ENCODE measurements at places on chromosomes 11 and 22.

- DNase-seq, result no peak
Measured at GRCh38 chr11:48007677-48008076, 27.3 kb downstream of the PTPRJ start.

GRCh38 chr11:87019613-87020271 lies 18.0 kb upstream of the TMEM135 start:
- DNase-seq, result no peak

- no peak for DNase-seq
Measured at GRCh38 chr22:32509045-32509444, 34.4 kb downstream of the FBXO7 start.

DNA sequence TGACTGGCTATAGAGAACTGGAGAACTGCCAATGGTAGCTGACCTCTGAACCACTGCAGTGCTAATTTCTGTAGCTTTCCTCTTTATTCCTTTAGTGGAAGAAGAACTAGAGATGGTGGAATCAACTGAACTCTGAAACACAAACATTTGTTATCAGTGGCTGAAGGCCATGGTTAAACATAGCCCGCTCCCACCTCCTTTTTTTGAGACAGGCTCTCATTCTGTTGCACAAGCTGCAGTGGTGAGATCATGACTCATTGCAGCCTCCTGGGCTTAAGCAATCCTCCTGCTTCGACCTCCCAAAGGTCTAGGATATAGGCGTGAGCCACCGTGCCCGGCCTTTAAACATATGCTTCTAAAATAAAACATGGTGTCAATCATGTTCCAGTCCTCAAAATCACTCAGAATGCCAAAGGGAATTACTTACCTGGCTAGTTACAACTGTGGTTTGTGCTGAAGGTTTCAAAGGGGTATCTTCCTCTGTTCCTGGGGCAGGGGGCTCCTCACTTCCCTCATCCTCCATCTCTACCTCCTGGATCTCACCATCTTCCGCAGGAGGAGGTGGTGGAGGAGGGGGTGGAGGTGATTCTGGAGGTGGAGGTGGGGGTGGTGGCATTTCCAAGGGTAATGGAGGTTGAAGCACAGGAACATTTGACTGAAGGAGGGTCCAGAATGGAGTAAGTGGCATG lies 9.0 kb upstream of the AGBL2 start:
- no peak for DNase-seq

DNA sequence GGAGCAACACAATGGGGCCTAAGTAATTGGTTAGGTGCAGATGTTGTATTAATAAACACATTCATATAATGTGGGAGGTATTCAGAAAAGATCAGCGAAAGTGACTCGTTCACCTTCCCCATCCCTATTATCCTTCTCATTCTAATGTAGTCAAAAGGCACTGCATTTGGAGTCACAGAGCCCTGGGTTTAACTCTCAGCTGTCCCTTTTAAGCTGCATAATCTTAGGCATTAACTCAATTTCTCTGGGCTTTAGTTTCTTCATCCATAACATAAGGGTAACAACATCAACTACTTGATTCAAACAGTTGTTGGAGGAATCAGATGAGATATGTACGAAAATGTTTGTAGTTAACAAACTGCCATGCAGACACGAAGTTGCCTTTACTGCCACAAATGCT lies 187.6 kb upstream of the PITPNB start:
- no peak for DNase-seq

- no peak for DNase-seq
Measured at GRCh38 chr11:58999291-58999680, 60.0 kb downstream of the GLYATL1 start.

- no peak for DNase-seq
Measured at GRCh38 chr11:33906484-33907186, 14.8 kb upstream of the LMO2 start.

DNA sequence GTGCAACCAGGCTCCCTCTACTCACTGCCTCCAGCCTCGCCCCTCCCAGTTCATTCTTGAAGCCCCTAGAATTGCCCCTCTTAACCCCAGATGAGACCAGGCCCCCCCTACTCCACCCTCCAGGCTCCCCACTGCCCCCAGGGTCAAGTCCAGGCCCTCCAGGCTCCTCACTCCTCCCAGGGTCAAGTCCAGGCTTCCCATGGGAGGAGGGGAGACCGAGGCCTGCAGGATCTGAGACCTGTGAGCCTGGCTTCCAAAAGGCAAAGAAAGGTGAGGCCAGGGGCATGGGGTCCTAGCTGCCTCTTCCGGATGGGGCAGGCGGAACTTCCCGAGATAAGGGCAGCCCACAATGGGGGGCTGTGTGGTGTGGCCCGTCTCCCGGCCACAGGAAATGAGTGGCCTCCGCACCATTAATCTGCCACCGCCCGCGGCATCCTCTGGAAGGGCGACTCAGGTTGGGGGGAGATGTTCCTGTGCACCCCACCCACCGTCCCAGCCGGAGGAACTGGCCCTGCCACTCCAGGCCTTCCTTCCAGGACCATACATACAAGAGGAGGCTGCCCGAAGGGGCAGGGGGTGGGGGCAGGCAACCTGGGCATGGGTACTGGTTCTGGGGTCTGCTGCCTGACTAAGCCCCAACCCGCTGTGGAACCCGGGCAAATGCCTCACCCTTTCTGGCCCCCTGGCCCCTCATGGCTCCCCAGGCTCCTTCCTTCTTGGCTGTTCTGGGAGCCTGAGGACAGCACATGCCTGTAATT lies 35.1 kb upstream of the WNT11 start:
- no peak for DNase-seq

- no peak for DNase-seq
Measured at GRCh38 chr11:66183494-66184048, 84.9 kb upstream of the RAB1B start.

DNA sequence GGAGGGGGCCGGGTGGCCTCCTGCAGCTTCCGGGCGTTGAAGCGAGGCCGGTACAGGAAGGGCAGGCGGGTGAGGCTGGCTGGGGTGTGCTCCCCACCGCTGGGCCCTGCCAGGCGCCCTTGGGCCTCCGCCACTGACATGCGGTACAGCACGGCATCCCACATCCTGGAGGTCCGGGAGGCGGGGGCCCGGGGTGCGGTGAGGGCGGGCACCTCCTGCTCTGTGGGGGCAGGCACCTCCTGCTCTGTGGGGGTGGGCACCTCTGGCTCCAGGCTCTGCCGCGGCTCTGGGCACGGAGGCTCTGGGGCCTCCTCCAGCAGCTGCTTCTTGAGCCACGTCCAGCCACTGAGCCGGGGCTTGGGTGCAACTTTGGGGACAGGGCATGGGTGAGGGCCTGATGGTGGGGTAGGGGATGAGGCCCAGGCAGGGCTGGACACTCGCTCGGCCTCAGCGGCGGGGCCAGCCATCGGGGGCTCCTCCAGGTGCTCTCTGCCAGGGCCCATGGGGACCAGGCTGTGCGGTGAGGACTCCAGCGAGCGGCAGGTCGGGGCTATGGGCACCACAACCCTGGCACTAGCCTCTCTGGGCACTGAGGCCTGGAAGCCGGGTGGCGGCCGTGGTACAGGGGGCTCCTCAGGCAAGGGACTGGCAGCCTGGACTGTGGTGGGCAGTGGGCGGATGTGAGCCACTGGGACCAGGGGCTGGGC lies 2.3 kb downstream of the PRR33 start:
- peak; percentile 39 for DNase-seq

DNA sequence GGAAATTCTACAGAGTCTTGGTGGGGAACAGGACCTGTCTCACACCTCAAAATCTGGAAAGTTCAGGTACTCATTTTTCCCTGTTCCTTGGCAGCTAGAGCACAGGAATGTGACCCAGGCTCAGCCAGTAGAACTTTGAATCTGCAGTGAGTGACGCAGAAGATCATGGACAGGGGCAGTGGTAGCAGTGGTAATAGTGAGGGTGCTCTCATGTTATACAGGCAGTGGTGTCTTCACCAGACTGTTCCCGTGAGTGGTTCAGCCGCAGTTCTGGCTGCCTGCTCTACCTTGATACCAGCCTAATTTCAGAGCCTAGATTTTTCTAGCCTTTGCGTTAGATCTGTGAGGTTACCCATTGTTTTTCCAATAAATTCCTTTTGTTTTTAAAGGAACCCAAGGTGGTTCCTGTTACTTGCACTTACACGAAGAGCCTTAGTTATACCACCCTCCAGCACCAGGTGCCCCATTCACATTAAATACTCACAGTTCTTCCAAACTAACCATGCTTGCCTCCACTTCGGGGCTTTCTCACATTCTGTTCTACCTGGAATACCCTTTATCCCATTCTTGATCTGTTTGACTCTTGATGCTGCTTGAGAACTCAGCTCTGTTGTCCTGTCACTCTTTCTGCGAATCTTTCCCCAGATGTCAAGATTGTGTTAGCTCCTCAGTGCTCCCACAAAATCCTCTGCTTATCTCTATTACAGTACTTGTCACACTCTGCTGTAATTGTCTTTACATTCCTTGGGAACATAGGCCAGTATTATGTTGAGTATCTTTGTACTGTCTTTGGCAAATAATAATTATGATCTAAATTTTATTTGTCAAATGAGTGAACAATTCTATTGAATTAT lies 47.8 kb downstream of the SWAP70 start:
- DNase-seq, result no peak

- DNase-seq, result no peak
Measured at GRCh38 chr11:66221726-66222236, 46.7 kb upstream of the RAB1B start.

DNA sequence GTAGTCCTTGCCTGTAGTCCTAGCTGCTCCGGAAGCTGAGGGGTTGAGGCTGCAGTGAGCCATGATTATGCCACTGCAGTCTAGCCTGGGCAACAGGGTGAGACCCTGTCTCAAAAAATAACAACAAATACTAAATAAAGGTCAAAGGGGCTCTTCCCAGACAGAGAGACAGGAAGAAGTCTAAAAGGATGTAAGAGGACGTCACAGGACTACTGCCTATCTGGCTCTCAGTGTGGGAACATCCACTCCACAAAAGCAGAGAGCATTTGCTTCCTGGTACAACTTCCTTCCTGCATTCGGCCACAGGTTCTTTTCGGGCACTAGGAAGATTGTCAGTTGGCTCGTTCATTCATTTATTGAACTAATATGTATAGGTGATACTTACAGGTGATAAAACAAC lies 110.6 kb downstream of the SGSM3 start:
- DNase-seq, result no peak

- DNase-seq, result no peak
Measured at GRCh38 chr22:20137671-20138416, 6.2 kb downstream of the ZDHHC8 start.

GRCh38 chr11:132142121-132142520 lies 771.7 kb downstream of the NTM start:
- no peak for DNase-seq

DNA sequence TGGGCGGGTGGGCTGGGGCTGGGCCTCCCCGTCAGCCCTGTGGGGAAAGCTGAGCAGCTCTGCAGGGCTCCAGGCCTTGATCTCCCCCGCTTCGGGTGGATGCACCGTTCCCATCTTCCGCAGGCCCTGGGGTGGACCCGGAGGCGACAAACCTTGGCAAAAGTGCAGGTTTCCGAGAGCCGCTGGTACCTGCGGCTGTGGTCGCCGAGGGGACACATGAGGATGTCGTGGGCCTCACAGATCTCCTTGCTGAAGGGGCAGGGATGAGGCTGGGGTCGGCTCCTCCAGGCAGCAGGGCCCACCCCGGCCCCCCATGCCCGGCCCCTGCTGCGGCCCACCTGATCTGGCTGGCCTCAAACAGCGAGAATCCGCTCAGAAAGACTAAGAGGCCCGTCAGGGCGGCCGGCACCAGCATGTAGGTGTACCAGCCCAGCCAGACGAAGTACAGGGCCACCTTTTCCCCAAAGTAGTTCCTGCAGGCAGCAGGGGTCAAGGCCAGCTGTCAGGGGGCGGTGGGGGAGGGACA lies 11.8 kb downstream of the ANO9 start:
- DNase-seq, result no peak

- DNase-seq, result no peak
Measured at GRCh38 chr22:50710221-50710620, 27.8 kb upstream of the ACR start.

- no peak for DNase-seq
Measured at GRCh38 chr11:100830978-100831732, 144.1 kb downstream of the ARHGAP42 start.

GRCh38 chr22:22229683-22230420 lies 14.7 kb upstream of the VPREB1 start:
- no peak for DNase-seq

DNA sequence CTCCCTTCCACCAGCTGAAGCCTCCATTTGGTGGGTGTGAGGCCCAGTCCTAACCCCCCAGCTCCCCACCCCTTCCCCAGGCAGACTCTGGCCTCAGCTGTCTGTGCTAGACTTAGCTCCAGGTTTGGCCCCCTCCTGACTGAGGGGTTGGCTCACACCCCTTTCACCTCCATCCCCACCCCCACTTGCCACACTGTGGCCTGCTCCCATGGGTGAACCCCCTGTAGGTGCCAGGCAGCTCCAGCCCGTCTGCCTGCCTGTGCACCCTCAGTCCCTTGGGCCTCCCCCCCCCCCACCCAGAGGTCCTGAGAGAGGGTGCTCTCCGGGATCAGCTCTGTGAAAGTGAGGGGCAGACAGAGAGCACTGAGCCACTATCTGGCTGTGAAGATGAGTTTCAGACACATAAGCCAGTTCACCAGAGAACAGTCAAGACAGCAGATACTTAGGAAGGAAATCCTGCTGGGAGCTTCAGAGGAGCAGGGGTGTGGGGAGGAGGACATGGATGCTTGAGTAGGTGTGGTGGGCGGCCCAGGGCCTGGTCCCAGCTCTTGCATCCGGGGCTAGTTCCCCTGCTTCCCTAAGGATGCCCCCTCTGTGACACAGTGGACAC lies 36.2 kb downstream of the PPM1F start:
- no peak for DNase-seq
